Activated gamma-delta T cell (primary cell): ENCODE measurements at places on chromosomes 4 and X.

- DNase-seq = no peak
Measured at GRCh38 chr4:156820931-156821330, 150.7 kb downstream of the PDGFC start.

DNA sequence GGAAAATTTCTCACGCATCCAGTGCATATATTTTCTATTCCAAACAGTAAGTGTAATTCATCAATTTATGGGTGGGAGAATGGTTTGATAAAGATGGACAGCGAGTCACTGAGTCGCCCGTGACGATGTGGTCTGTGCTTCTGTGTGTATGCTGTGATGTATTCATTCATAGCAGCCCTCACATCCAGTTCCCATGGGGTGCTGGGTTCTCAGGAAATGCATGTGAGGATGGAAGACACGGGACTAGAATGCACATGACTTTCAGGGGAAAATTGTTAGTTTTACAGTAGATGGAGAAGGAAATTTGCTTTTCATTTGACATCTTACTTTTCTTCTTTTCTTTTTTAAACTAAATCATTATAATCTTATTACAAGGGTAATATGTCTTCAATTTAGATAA lies 152.9 kb downstream of the STOX2 start:
- DNase-seq = no peak

DNA sequence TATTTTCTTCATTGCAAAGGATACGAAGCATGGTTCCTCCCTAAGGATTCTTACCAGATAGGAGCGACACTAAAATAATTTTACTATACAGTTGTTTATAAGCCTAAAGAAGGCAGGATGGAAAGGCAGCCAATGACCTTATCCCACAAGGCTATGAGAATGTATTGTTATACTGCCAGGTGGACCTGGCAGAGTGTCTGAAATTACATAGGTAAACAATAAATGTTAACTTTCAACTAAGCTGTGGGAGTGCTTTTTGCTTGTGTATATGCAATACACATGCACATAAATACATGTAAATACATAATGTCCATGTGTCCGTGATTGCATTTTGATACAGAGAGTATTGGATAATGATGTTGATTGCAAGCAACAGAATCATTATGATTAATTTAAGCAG lies 850.6 kb downstream of the CENPC start:
- DNase-seq = no peak

- DNase-seq = no peak
Measured at GRCh38 chr4:36917413-36917812, 327.1 kb upstream of the NWD2 start.

- DNase-seq = no peak
Measured at GRCh38 chr4:105596684-105597083, 44.3 kb downstream of the ARHGEF38 start.

DNA sequence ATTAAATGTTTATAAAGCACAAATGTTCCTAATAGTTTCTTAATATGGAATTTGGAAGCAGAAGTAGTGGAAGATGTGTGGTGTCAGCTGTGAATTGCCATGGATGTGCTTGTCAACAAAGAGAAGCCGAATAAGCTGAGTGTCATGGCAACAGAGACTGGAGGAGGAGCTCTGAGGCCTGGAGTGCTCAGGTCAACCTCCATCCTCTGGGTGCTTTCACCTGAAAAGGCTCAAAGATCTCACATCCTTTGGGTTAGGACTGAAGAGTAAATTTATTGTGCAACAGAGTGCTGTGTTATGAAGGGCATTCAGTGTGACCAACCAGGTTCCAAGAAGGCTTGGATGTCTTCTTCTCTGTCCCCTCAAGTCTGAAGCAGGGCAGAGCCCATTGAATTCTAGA lies 18.7 kb downstream of the SGMS2 start:
- no peak for DNase-seq
